ENCODE measurements at places on chromosomes 3 and 15.

DNA sequence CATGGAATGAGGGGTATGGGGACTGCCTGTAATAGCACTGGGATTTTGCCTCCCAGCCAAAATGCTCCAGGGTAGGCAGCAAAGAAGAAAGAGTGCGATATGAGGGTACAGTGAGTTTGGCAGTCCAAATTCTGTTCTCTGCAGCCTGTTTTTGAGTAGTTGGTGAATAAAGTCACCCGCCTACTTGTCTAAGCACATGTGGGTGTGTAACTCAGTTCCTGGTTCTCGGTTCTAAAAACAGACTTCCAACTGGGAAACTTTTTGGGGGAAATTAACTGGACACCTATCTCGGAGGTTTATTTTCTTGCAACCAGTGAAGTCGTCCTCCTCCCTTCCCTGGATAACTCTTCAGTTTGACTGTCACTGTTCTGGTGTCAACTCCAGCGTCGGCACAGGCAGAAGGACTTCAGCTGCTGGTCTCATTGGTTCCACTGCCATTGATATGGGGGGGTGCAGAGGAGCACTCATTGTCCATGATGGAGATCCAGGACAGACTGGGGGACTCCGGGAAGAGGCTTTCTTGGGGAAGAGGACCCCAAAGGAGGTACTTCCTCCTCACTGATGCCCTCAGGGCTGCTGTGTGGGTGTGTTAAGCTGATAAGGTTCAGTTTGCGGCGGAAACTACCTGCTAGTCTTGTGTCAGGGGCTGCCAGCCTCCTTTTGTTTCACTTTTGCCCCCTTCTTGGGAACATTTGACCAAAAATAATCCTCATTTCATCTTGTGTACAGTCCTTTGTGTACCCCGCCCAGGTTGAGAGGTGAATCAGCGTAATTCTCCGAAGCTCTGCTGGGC is 13.2 kb downstream of the GHRL start:
- no peak for DNase-seq

DNA sequence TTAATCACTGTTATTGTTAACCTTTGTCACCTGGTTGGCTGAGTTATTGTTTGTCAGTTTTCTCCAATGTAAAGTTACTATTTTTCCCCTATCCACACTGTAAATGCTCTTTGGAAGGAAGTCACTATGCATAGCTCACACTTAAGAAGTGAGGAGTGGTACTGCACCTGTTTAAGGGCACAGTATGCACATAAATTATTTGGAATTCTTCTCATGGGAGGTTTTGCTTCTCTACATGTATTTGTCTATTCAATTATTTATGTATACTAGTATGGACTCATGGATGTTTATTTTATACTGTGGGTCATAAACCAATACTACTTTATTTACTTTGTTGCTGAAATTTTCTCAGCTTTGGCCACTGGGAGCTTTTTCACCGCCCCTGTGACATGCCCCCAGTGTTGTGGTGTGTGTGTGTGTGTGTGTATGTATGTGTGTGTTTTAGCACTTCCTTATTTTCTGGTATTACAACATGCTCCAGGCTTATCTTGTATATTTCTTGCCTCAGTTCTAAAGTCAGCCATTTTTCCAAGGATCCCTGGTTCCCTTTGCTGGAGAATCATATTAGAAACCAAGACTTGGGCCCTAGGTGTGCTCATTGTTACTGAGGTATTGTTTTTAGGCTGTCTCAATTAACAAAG is 290.5 kb downstream of the KBTBD8 start:
- DNase-seq = no peak

GRCh38 chr15:41966920-41967465 is 5.4 kb downstream of the EHD4 start:
- no peak for DNase-seq

GRCh38 chr15:91413142-91413541 is 313.1 kb downstream of the SV2B start:
- no peak for DNase-seq

DNA sequence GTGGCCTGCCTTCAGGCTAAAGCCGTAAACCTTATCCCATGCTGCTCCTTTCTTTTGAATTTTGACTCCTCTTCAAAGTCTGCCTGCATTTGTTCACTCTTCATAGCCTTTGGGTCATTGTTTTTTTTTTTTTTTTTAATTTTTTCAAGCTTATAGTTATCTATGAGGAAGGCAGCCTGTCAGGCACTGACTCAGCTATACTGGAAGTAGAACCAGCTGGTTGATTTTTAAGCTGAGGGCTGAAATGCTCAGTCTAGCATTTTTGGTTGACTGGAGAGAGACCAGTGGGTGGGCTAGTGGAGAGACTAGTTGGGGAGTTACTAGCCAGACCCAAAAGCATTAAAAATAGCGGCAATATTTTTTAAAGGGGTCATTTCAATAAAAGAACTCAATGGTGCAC is 44.1 kb downstream of the C3orf20 start:
- DNase-seq = no peak

DNA sequence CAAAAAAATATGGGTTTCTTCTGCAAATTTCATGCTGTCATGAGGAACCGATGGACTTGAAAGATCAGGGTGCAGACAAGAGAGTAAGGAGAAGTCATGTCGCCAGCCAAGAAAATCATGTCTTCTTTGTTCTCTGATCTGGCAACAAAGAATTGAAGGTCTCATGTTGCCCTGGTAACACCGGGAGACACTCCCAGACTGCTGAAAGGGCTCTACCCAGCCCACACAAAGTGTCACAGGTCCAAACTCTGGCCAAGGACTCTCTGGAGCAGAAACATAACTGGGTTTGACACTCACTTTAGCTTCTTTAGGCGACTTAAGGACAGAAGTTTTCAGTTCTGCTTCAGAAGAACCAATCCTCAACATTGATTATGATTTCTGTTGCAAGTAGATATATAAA is 42.9 kb downstream of the SIDT1 start:
- DNase-seq = no peak

GRCh38 chr3:54951405-54951804 is 23.5 kb upstream of the LRTM1 start:
- no peak for DNase-seq

GRCh38 chr3:67487564-67488114 is 166.8 kb downstream of the SUCLG2 start:
- no peak for DNase-seq

GRCh38 chr15:85926834-85927233 is 132.1 kb upstream of the KLHL25 start:
- no peak for DNase-seq

GRCh38 chr15:81270781-81271491 is 53.0 kb downstream of the STARD5 start:
- DNase-seq = no peak

DNA sequence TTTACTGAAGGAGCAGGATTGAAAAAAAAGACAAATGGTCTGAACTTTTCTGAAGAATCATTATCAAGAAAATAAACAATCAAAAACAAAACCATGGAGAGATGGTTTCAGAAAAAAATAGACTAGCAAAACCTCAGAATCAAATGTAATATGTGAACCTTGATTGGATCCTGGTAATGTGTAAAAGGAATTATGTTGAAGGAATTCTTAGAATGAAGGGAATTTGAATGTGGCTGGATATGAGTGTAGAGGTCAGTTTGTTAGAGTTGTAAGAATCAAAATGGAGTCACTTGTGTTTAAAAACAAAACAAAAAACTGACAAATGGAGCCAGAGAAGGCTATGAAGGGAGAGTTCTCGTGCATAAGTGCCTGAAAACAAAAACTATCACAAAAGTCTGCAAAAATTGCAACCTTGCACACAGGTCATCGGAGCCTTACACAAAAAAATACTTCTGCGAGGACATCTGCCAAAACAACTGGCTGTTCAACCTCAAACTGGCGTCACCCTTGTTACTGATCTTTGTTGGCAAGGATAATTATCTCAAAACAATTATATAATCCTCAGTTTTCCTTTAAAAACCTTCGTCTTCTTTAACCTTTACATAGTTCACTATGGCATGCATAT is 19.1 kb upstream of the ATP13A3 start:
- no peak for DNase-seq

DNA sequence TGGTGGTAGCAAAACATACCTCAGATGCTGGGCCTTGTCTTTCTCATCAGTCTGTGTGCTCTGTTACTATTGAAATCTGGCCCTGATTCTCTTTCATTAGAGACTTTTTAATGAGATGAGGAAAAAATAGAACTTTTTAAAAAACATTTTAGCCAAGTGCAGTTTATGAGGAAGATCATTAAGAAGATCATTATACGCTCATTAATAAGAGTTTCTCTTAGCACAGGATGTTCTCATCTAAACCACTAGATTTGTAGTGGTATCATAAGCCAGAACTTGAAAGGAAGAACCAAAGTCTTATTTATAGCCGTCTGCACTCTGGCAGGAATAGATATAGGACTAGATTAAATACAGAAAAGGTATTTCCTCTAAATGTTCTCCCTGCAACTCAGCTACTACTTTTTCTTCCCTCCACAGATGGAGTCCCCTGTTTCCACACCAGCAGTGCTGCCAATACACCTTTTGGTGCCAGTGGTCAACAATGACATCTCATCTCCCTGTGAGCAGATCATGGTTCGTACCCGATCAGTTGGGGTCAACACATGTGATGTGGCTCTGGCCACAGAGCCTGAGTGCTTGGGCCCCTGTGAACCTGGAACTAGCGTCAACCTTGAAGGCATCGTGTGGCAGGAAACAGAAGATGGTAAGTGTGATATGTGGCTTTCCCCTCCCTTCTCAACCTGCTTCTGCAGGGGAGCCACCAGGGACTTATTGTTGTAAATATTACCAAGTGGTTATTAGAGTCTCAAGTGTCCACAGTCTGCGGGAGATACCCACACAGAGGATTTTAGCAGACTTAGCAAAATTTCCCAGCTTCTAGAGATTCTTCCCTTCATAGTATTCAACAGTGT is 152.8 kb downstream of the RBPMS2 start:
- no peak for DNase-seq

DNA sequence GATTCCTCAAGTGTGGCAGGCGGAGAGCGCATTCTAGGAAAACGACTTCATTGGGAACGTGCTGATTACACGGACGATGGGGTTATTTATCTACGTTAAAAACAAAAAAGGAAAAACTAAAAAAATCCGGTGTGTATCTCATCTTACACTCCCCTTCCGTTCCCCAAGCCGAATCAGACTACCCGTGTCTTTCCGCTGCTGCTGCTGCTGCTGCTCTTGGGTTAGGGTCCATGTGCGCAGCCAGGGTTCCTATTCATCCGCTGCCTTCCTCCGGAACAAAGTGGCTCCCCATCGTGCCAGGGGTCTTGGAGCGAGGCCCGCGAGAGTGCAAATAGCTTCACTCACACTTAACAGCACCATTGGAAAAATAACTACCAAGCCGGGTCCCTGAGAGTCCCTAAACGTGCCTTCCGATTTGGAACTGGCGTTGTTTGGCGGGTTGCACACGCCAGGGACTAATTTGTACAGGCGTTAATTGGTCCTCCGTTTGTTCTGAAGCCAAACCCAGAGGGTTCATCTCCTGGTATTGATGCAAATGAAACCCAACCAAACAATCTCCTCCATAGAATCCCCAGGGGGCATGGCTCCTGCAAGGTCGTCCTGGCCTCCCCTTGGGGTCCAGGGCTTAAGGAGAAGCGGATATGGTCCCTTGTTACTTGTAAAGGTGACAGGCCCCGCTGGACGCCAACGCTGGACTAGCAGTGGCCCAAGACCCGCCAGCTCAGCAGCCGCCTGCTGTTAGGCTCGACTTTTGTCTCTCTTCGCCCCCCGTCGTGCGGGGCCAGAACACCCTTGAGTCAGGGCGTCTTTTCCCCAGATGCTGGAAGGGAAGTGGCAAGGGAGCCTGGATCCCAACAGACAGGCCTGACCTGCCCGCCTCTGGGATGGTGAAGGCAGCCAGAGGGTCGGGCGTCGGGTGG is 11.0 kb upstream of the ONECUT1 start:
- no peak for DNase-seq

- DNase-seq = no peak
Observed at GRCh38 chr3:72990701-72991395, 5.8 kb upstream of the PPP4R2 start.

DNA sequence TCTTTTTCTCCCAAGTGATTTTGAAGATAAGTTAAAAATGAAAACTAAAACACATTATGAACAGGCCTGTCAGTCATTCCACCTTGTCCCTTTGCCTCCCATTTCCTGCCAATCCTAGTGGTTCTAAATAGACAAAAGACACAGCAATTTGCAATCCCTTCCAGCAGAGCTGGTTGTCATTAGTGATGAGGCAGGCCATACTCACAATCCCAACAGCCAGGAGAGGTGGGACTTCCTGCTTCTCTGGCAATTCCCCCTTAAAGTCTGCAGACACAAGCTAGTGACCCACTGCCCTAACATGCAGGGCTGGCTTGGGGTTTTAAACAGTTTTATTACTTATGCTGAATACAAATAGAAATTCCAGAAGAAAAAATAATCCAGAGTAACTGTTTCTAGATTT is 38.4 kb upstream of the RBP1 start:
- no peak for DNase-seq

DNA sequence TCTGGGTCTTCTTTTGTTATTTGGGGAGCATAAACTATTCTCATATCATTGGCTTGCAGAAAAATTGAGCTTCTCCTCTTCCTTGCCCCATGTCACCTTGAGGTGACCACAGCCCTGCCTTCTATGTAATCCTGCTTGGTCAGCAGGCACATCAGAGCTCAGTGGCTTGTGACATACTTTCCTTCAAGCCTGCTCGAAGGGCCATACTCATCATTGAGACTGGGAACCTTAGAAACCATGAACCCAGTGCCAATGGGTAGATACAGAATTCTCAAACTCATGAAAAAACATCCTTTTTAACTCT is 3.7 kb upstream of the CCR2 start:
- DNase-seq = no peak

- DNase-seq = no peak
Observed at GRCh38 chr15:55907797-55908196, 85.6 kb downstream of the NEDD4 start.

GRCh38 chr3:33114622-33115023 is 809 bp downstream of the CRTAP start:
- no peak for DNase-seq

GRCh38 chr3:131417751-131418150 is 36.2 kb downstream of the NUDT16 start:
- DNase-seq = no peak

- DNase-seq = no peak
Observed at GRCh38 chr3:72633121-72633520, 215.1 kb downstream of the SHQ1 start.

DNA sequence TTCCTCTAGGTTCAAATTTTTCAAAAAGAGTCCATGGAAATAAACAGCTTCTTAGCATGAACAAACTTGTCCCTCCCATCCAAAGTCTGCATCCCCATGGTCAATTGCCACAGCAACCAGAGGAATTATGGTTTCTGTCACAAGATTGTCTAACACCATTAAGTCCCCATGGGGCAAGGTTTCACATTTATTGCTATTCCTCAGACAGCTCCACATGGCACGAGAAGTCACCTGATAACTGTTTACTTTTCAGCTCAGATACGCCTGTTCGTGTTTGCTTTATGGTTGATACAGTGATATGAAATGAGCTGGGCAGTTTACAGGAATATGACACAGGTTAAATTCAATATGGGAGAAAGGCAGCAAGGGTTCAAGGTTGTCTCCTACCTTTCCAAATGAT is 37.9 kb upstream of the MUC13 start:
- DNase-seq = no peak

DNA sequence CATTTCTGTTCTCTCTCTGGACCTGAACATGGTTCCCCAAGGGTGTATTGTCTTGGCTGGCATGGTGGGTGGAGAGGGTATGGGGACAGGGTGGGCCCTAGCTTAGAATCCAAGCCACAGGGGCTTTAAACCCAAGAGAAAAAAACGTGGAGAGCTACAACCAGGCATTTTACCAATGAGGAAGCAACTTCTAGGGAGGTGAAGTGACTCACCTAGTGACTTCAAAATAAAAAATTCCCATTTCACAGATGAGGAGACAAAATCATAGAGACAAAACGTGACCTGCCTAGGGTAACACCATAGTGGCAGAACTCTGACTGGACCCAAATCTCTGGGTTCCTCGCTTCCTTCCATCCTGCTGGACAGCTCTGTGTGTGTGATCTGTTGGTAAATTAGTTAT is 216.8 kb downstream of the RPLP1 start:
- DNase-seq = no peak
